ENCODE measurements at places on chromosomes 7 and 10. TPM values are rescaled to one million over a fixed set of nuclear protein-coding genes. Genes with fewer than 3 reads are reported as not detected.

The TAS2R4 gene
- 0.86 TPM for total RNA-seq

The IQUB gene
- not detected for total RNA-seq

The CDHR3 gene
- 16.6 TPM for total RNA-seq

The ERVW-1 gene
- 0.16 TPM for total RNA-seq

The HACD1 gene
- total RNA-seq = 0.39 TPM

The TMEM72 gene
- total RNA-seq = not detected

The SPDYE5 gene
- total RNA-seq = 0.23 TPM

The CHRM2 gene
- total RNA-seq = not detected

The ANXA8L1 gene
- not detected for total RNA-seq

The CLIP2 gene
- total RNA-seq = 6.6 TPM

The TMEM130 gene
- total RNA-seq = 0.43 TPM

The CLCN1 gene
- total RNA-seq = not detected

The STEAP1B gene
- 0.33 TPM for total RNA-seq

The C10orf105 gene
- 0.15 TPM for total RNA-seq

The ELOVL3 gene
- total RNA-seq = not detected

The ASIC3 gene
- total RNA-seq = 9.8 TPM

The AKR1C8 gene
- not detected for total RNA-seq

The GJC3 gene
- total RNA-seq = 0.53 TPM

The NME8 gene
- 2.7 TPM for total RNA-seq

The ZNF853 gene
- 7.6 TPM for total RNA-seq

The INTS15 gene
- 65.9 TPM for total RNA-seq

The FAM131B gene
- 3.6 TPM for total RNA-seq

Measured in T-cell (primary cell).